Hippocampal formation (tissue), 2 donors: ENCODE measurements at places on chromosomes 12 and 14.

DNA sequence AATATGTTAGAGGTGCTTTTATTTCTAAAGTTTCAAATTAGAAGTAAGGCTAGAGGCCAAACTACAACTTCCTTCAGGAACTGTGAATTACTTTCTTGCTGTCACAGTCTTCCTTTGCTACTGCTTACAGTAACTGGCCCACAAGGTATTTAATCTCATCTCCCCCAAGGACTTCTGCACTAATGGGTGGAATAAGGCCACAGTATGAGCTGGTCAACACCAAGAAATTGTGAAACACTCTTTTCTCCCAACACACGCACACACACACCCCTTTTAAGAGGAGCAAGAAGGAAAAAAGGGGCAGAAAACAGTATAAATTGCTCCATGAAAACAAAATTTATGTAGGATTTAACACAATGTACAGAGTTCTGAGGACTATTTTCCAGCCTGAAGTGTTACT lies 45.6 kb downstream of the SCAF11 start:
- no peak for DNase-seq

DNA sequence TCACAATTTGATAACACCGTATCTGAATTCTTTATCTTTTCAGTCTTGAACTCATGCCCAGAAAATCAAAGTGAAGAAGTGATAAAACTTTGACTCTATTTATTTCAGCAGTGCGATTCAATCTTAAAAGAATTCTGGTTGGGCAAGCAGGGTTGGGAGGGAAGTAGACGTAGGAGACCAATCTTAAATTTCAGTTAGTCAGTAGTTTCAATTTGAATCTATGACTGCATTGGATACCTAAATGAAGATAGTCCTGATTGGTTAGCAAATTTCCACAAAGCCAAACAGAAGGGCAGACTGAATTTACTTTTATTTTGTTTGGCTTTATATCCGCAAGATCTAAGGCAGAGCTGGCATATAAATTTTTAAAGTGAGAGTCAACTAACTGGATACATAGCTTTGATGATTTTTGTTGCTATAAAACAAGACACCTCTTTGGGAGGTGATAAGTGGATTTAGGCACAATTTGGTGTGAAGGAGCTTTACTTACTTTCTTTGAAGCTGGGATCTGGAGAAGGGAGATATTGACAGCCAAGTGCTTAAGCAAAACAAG lies 2.6 kb downstream of the ACSS3 start:
- no peak for DNase-seq

- no peak for DNase-seq
These were observed 108.2 kb downstream of the TSPAN9 start for GRCh38 chr12:3185260-3185870.

GRCh38 chr12:64558754-64559153 lies 51.5 kb upstream of the RASSF3 start:
- no peak for DNase-seq

DNA sequence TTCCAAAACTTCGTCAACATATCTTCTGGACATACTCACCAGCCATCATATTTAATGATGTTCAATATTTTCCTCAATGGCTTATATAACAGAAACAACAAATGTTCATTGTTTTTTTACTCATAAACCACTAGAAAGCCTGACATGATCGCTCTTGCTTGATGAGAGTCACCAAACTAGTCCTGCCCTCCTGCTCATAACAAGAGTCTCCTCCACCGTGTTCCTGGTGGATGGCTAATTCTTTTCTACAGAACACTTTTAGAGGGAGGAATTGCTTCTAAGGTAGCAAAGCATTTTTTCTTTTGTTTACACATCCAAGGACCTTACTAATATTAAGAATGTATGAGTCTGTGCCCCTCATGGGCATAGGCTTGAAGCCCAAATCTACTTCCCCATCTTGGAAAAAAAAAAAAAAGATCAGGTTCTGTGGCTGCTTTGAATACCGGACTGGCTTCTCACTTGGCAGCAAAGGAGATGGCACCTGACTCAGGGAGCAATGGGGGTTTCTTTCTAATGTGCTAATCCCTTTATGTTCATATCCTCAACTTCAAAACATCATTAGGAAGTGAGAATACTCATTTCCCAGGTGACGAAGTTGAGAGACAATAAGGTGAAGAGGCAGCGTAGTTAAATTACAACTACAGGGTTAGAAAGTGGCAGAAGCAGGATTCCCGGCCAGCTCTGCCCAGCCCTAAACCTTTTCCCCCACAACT lies 188.8 kb downstream of the EPS8 start:
- no peak for DNase-seq

GRCh38 chr12:106736051-106736957 lies 38.2 kb upstream of the RIC8B start:
- no peak for DNase-seq

DNA sequence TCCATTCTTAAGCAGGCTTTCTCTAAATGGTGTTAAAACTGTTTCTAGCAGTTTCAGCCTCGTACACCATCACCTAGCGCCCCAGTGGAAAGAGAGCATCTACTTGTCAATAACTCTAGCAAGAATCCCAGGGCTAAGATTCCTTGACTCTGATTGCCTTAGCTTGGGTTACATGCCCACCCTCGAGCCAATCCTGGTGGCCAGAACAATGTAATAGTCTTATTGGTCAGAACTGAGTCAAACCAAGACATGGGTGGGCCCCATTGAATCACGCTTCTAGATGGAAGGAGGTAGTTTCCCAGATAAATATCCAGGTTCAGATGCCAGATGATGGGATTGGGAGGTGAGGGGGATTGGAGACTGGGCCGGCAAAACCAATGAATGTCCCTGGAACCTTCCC lies 55.9 kb upstream of the MED13L start:
- no peak for DNase-seq
